Type B pancreatic cell (in vitro differentiated cells): ENCODE measurements at places on chromosomes 5 and 9.
A peak's percentile ranks its signal among the peaks of the same experiment; 100 is the strongest.

DNA sequence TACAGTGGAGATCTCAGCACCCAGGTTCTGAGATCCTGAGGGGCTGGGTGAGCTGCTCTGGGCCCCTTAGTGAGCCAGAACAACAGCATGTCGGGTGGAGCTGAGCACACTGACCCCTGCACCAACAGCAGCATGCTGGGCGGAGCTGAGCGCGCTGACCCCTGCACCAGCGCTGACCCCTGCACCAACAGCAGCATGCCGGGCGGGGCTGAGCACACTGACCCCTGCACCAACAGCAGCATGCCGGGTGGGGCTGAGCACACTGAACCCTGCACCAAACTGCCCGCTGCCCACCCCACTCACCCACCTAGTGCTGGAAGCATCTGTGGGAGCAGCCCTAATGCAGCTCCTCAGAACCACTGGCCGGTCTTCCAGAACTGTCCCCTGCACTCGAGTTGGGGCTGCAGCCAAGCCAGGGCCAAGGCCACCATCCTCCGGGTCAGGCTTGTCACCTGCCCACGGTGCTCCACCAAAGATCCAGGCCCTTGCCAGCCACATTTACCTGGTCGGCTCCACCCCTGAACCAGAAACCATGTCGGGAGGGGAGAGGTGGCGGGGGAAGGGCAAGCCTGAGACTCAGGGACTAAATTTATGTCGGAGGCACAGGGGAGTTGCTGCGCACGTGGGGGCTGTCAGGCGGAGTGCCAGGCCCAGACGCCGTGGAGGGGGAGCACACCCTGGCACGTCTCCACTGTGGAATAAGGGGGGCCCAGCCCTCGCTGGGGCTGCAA lies 80.3 kb downstream of the ADAMTS2 start:
- H3K36me3 ChIP-seq = no peaks in the 10 kb centered on the region
- DNase-seq = peak; percentile 63
- no peaks in the 10 kb centered on the region for H3K27me3 ChIP-seq
- no peak overlapping the region for H3K4me3 ChIP-seq

GRCh38 chr5:53359916-53360517 lies 120.4 kb upstream of the FST start:
- no peaks in the 10 kb centered on the region for H3K36me3 ChIP-seq
- no peak for DNase-seq
- no peak overlapping the region for H3K4me3 ChIP-seq
- no peaks in the 10 kb centered on the region for H3K27me3 ChIP-seq
- H3K27ac ChIP-seq = no peak overlapping the region
- no peaks in the 10 kb centered on the region for H3K4me1 ChIP-seq

DNA sequence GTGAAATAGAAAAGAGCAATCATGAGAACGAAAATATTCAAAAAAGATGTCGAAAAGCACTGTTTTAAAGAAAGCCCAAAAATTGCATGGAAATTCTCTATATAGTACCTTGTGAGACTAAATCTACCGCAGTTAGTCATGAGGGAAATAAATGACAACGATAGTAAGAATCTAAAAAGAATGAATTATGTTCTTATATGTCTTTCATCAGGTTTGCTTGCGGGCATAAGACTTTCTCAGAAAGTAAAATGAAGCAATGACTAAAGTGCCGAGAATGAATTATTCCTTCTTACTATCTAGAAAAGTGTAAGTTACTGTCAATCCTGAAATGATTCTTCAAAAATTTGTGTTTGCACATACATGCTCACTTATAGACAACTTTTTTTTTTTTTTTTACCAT lies 26.4 kb downstream of the PTPRD start:
- no peaks in the 10 kb centered on the region for H3K4me1 ChIP-seq
- no peaks in the 10 kb centered on the region for H3K36me3 ChIP-seq
- H3K27me3 ChIP-seq = no peaks in the 10 kb centered on the region
- DNase-seq = no peak
- no peak overlapping the region for H3K27ac ChIP-seq

- no peak overlapping the region for H3K27ac ChIP-seq
- no peak overlapping the region for H3K4me3 ChIP-seq
- H3K4me1 ChIP-seq = peaks cover 7% of the 10 kb centered on the region
- no peaks in the 10 kb centered on the region for H3K36me3 ChIP-seq
- H3K27me3 ChIP-seq = no peaks in the 10 kb centered on the region
Observed at GRCh38 chr5:95045181-95045965, 239.5 kb downstream of the MCTP1 start.

DNA sequence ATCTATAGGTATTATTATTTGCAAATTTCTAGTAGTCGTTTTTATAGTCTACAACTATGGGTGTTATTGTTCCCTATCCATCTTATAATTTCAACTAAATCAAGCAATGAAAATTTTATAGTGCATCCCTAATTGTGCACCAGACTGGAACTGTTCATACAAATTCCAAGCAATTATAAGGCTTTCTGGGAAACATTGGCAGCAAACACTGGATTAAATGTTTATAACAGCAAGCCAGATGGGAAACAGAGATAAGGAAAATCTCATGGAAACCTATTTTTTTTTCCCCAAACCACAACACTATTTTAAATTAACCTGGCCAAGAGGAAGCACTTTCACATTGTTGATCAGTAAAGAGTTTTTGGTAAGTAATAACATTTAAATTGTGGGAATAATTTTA lies 524.3 kb downstream of the RASEF start:
- H3K27ac ChIP-seq = no peak overlapping the region
- H3K4me3 ChIP-seq = no peak overlapping the region
- no peak for DNase-seq

DNA sequence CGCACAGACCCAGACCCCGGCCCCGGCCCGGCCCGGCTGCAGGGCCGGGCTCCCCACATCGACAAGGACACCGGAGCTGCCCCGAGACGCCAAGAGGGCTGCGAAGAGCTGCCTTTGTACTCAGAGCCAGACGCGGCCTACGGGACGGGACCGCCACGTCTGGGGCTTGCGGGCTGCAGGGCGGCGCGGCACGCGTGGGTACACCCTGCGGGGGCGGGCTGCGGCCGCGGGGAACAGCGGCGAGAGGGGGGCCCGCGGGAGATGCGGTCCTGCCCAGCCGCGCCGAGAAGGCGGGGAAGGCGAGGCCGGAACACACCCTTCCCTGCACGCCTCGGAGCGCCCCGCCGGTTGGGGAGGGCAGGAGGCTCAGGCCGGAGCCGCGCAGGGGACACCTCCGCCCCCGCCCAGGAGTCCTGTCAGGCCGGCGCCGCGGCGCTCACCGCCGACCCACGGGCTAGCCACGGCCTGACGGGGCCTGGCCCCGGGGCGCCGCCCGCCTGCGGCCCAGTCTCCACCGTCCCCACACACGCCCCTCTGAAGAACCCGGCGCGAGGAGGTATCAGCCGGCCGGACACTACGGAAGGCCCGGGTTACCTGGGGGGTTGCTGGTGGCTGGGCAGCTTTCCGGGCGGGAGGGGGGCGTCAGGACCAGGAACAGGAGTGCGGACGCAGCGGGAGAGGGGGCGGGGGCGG lies 478 bp downstream of the RAB14 start:
- DNase-seq = peak; percentile 76

DNA sequence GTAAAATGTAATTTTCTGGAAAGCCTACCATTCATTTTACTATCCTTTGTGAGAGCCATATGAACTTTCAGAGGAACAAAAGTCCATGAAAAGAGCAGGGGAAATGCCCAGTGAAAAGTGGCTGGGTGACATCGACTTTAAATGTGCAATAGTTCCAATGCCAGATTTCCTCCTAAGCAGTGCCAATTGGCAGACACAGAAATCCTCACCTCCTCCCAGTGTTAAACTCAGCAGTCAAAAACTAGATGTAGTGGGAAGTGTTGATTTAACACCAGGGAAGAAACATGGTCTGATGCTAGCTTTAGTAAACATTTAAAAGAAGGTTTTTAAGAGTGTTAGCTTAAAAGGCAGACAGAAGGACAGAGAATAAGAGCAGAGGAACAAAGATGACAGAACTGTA lies 2055.2 kb downstream of the MAT2B start:
- no peak overlapping the region for H3K27ac ChIP-seq
- H3K36me3 ChIP-seq = no peaks in the 10 kb centered on the region
- no peaks in the 10 kb centered on the region for H3K4me1 ChIP-seq
- no peak for DNase-seq
